ENCODE measurements at places on chromosomes 12 and 14.

DNA sequence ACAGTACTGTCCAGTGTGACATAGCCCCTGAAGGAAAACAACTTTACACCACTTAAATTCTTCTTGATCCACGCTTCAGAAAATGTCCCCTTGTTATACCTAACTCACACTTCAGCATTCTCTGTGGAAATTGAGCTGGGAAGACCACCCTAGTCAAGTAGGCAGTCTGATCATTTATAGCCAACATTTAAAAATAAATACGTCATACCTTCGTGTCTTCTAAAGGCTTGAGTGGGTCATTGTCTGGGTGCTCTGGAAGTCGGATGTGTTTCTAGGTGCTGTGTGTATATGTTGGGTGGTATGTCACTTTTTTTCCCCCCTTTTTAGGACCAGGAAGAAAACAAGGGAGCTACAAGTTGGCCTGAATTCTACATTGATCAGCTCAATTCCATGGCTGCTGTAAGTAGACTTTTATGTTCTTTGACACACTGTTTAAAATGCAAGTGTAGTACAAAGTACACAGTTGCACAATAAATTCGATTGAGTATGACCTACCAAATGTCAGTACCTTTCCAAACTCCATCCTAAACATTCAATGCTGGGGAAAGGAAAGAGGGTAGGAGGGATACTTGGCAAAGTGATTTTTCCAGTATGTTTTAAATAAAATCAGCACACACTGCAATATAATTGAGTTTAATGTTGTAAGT is 126.6 kb downstream of the DAAM1 start:
- DNase-seq = no peak

DNA sequence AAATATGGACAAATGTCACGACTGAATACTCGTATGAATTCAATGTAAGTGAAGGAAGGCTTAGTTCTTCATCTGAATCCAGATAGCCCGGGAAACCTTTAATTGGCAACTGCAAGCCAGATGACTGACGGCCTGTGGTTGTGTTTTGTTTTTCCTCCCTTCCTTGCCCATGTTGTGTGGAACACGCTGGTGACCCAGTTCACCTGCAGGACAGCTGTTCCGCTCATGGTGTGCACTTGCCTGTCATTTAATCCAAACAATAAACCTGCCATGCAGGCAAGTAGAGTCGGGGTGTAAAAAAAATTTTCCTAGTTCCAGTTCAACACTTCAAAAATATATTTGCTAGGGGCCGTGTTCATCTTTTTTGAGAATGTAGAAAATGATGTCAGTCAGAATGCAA is 88.0 kb downstream of the TMEM132D start:
- no peak for DNase-seq

DNA sequence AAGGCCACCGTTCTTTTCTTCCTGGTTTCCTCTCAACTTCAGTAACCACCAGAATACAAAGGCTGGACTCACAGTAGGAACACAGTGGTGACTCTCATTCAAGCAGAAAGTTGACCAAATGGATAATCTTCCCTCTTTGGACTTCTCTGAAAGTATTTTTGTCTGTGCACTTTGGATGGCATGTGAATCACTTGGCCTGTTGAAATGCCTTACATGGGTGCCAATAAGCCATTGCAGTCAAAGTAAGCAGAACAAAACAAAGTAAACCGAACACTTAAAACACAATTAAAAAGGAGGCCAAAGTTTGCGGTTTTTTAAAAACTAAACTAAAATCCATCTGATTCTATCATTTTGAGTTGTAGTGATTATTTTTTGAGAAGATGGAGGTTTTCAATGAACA is 370.1 kb upstream of the DDHD1 start:
- DNase-seq = no peak

- DNase-seq = no peak
Observed at GRCh38 chr14:35435177-35435576, 30.6 kb upstream of the NFKBIA start.

- no peak for DNase-seq
Observed at GRCh38 chr12:52650520-52651081, 1.4 kb downstream of the KRT2 start.

DNA sequence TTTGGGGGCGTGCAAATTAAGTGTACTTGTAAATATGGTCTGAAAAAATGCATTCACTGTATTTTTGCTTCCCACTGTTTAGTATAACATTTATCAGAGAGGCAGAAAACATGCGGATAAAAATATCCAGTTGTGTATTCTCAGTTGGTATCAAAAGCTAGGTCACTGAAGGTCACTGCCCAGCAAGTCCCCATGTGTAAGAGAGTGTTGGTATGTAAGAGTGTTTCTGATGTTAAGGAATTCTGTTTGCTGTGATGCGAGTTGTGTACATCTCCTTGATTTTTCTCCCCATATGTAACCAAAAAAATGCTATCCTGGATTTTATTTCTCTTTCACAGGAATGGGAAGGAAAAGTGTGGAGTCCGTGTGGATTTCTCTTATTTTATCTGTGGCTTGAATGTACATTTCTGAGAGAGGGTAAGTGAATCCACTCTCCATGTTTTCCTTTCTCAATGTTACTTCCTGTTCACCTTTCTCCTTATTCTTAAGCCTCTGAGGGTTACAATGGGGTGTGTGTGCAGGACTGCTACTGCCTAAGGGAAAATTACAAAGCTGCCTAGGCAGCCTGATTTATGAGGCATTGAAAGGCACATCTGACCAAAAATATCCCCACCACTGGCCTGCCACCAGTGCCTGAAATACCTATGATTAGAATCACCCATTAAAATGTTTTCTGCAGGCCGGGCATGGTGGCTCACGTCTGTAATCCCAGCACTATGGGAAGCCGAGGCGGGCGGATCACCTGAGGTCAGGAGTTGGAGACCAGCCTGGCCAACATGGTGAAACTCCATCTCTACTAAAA is 97.9 kb upstream of the USP44 start:
- no peak for DNase-seq

GRCh38 chr14:34425095-34425851 is 36.8 kb downstream of the SPTSSA start:
- no peak for DNase-seq

- DNase-seq = no peak
Observed at GRCh38 chr12:53231921-53232645, at the start of gene RARG. Gene RARG, minus strand, starts transcription at chr12:53232209. Its CDS starts 4,664 bp downstream, at chr12:53227545.

GRCh38 chr12:96906849-96907670 is at the start of gene NEDD1:
Gene NEDD1, plus strand, starts transcription at chr12:96907257. Its CDS starts 2,503 bp downstream, at chr12:96909760.
- peak; percentile 74 for DNase-seq

- DNase-seq = no peak
Observed at GRCh38 chr14:30921305-30921704, 46.9 kb downstream of the COCH start.

- DNase-seq = no peak
Observed at GRCh38 chr14:73428353-73428824, 30.0 kb downstream of the NUMB start.

DNA sequence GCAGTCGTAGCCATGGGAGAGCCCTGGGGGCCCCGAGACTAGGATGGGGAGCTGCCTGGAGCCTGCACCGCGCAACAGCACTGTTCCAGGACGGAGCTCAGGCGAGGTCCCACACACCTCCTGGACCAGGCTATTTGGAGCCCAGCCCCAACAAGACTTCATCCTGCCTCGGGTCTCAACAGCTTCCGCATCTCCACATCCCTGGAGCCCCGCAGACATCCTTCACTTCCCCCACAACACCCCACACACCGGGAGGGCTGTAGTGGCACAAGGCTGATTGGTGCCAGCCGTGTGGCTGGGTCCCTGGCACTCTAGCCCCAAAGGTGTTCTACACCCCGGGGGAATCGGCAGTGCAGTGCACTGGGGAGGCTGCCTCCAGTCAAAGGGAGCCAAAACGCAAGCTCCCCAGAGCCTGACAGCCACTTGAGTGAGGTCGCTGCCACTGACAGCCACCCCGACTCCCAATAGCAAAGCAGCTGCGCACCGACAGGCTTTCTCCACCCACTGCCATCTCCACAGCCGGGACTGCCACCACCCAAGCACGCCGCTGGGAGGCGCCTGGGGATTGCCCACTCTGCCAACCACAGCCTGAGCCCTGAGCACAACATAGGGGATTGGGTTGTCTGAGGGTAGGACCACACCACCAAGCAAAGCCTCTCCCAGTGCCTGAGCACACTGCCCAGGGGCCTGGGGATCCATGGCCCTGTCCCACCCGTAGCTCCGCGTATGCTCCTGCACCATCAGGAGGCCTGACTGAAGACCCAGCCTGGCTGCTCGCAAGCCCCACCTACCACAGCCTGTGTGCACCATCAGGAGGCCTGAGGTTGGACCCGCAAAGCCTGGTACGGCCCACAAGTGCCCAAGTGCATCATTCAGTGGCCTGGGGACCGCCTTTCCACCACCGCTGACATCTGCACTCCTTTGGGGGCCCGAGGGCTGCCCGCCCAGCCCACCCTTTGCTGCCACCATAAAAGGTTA is 13.2 kb upstream of the KLRF1 start:
- DNase-seq = peak; percentile 75

GRCh38 chr14:50736932-50737419 is 68.9 kb upstream of the SAV1 start:
- DNase-seq = no peak

DNA sequence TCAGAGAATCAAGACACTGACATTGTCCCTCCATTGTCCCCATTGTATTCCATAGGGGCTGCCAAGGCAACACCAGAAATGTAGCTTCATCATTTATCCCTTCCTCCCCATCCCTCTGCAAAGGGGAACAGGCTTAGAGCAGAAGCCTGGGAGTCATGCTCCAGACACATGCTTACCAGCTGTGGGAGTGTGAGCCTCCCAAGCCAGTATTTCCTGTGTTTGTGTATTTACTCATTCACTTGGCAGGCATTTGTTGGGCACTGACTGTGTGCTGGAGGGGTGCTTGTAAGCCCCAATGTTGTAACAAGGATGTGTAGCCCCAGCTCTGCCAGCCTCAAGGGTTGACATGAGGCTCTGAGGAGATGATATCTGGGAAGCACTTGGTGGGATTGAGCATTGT is 46.0 kb upstream of the TCL1A start:
- DNase-seq = no peak

GRCh38 chr12:9588749-9589148 is 19.0 kb downstream of the KLRB1 start:
- DNase-seq = no peak

DNA sequence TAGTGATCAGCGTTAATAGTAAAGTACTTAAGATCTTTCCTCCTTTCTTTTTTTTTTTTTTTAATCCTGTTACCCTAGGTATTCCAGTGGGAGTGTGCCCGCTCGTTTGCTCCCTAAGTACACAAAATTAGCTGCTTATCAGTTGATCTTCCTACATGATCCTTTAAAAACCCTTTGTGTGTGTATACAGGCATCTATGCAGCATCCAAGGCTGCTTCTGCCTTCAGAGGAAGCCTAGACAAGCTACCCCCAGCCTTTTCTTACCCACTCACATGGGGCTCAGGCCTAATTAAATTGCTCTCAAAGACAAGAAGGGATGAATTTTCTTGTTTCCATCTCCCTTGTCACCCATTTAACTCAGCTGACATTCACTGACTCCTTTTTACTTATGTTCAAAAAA is 343.4 kb upstream of the LMO3 start:
- no peak for DNase-seq

DNA sequence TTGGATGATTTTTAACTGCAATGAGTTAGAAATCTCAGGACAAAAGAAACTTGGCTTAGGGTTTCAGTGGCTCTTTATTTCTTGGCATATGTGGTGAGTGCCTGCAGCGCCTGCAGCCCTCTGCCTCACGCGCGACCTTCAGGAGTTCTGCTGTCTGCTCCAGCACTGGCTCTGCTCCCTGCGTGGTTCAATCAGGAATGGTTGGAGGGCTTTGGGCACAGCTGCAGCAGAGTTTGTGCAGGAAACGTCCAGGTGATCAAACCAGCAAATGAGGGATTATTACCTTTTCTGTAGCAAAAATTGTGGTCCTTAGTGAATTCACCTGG is 19.8 kb downstream of the PPM1H start:
- DNase-seq = no peak

GRCh38 chr12:63930971-63931370 is 86.5 kb downstream of the SRGAP1 start:
- DNase-seq = no peak

DNA sequence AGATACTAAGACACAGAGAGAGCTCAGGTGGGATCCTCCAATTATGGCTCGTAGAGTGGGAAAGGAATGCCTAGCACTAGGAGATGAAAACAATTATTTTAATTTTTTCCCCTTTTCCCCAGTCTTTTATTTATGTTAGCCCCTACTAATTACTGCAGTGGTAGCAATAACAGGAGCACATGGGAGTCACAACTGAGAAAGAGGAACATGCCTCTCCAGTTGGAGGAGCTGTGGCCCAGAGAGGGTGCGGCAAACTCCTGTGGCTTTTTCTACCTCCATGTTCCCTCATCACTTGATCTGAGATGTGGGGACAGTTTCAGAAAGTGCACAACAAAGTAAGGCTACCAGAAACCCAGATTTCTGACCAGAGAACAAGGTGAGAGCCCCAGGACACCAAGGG is 25.9 kb upstream of the POC1B start:
- DNase-seq = no peak

DNA sequence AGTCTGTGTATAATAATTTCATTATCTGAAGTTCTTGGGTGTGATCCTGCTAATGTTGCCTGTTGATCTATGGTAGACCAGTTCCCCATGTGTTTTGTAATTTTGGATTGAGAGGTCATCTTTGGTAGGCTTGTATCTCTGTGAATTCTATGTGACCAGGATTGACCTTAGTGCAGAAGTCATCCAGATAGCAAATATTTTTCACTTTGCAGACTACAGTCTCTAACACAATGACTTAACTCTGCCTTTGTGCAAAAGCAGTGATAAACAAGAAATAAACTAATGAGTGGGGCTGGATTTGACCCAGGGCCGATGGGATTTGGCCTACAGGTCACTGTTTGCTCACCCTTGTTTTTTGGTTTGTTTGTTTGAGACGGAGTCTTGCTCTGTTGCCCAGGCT is 144.6 kb upstream of the MYL2 start:
- DNase-seq = no peak

DNA sequence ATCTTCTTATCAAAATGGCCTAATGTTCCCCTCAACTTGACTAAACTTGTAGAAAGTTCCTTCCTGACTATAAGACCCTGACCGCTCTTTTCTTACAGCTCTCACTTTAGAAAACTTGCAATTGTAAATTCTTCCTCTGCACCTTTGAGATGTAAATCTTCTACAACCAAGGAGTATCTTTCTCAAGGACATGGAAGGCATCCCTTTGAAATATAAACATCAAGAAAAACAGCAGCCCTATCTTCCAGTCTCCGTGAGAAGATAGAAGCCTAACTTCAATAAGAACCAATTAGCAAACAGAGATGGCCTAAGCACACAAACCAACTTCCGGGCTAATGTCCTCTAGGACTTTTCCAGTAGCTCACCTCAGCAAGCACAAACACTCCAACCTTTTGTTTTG is 210.3 kb downstream of the CPNE8 start:
- no peak for DNase-seq

GRCh38 chr12:5567016-5567725 is 135.3 kb downstream of the NTF3 start:
- no peak for DNase-seq

GRCh38 chr12:31832740-31833729 is 104.2 kb upstream of the AMN1 start:
- DNase-seq = peak; percentile 86

- DNase-seq = no peak
Observed at GRCh38 chr14:101491841-101492240, 69.5 kb upstream of the DIO3 start.
